Caco-2 (cell line): ENCODE measurements at places on chromosomes 4 and X.

DNA sequence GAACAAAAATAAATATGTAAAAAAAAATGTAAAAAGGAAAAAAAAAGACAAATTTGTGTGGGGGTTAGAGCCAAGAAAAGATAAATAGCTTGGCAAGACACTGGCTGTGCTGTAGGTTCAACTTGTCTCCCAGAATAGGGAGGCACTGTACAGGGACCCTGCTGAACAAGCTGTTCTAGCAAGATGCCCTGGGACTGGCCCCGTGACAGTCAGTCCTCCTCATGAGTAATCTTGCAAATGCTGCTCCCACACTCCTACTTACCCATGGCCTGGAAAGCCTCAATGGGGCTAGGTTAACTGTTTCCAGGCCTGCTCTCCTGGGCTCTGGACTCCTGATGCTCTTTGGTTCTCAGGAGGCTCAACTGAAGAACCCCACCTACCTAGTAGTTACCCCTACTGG is 106.8 kb downstream of the ATG4A start:
- DNase-seq = no peak

DNA sequence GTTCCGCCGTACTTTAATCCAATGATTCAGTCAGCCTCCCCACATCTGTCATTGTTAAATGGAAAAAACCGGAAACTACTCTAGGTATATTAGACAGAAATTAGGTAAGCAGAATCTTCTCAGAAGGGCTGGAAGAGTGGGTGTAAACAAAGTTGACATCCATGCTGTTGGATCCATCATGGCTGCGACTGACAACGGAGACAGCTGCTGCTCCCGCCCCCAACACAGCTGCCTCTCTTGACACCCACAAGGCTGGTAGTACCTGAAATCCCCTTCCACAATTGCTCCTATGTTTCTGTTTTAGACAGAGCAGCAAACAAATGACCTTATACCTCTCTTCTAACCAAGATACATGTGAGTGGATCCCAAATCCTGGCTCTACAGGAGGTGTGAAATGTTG is 66.6 kb downstream of the RXFP1 start:
- DNase-seq = no peak

DNA sequence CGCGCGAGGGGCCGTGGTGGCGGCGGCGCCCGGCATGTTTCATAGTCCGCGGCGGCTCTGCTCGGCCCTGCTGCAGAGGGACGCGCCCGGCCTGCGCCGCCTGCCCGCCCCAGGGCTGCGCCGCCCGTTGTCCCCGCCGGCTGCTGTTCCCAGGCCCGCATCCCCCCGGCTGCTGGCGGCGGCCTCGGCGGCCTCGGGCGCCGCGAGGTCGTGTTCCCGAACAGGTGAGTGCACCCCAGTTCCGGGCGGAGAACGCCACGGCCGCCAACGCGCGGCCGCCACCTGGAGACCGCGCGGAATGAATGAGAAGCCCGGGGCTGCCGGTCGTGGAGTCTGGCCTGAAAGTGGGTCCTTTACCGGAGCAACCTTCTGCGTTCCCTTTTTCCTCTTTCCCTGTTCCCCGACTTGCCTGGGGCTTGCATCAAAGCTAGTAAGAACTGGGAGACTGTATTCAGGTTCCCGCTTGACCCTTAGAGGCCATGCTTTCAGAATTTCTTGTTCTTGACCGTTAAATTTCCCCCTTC is 429 bp downstream of the NOCT start:
- no peak for DNase-seq

DNA sequence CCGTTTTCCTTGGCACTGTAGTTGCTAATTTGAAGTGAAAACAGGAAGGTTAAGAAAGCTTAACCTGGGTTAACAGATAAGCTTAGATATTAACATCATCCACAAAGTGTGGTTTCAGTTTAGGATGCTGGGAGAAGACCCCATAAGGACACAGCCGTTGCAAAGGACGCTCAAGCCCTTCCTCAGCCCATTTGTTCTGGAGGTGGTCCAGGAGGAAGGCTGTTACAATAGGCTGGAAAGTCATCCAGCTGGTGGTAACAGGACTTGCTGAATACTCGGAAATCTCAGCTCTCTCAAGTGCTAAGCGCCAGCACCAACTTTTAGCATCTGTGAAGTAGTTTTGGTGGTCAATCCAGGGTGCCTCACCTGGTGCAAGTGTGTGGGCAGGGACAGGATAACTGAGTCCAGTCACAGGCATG is 14.2 kb downstream of the CHST7 start:
- no peak for DNase-seq

GRCh38 chr4:92120810-92121498 is 182.8 kb upstream of the GRID2 start:
- no peak for DNase-seq
